ENCODE measurements at places on chromosomes 6 and 20.

- DNase-seq: no peak
These were observed 41.2 kb downstream of the PLCG1 start for GRCh38 chr20:41178495-41178894.

- no peak for DNase-seq
These were observed 174.5 kb downstream of the COL21A1 start for GRCh38 chr6:56072856-56073255.

GRCh38 chr6:88761237-88762031 is 202.0 kb downstream of the RNGTT start:
- no peak for DNase-seq

- no peak for DNase-seq
These were observed 3.1 kb downstream of the ARMC12 start for GRCh38 chr6:35739645-35740524.

DNA sequence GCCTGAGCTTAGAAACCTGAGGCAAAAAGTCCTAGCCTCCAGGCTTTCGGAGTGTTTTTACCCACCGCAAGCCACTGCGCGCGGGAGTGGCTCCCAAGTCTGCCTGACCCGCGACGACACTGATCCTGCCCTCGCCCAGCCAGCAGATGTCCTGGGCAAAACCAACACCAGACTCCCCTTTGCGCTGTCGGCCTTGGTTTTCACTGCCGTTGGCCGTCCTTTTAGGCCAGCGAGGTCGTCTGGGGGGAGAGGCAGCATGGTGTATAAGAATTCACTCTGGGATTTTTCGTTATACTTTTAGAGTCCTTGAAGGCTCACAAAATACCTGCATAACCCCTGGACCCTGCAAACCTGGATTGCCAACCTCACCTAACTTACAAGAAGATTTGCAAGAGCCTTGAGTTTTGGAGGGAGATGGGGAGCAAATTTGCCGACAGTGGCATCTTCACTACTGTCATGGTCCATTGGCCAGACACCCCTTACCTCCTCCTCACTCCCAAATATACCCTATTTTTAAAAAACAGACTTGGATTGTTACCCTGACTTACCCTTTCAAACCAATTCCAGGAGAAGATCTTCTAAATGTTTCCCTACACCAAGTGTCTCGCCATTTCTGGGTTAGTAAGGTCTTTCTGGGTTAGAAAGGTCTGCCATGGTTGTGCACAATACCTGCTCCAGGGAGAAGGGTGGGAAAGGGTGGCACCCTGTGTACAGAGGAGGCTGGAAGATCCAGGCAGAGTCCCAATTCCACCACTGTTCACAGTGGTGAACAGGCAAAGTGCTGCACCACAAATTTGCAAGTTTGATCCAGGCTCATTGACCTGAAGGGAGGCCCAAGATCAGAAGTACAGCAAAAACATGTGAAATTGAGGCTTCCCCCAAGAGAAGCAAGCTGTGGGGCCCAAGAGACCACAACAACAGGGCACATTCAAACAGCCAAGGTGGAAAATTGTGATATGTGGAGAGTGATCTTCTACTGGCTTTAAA is 4.4 kb downstream of the FOXA2 start:
- no peak for DNase-seq

- no peak for DNase-seq
These were observed 9.1 kb upstream of the TLDC2 start for GRCh38 chr20:36866681-36867495.

DNA sequence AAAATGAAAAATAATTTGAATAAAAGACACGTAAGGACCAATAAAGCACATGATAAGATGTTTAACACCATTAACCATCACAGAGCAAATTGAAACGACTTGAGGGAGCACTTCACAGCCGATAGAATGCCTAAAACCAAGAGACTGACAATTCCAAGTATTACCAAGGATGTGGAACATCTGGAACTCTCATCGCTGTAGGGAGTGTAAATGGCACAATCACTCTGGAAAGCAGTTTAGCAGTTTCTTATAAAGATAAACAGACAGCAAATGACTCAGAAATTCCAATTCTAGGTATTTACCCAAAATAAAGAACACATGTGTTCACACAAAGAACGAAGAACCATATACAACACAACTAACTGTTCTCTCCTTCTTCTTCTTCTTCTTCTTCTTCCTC is 8.5 kb upstream of the UBD start:
- DNase-seq: no peak

- no peak for DNase-seq
These were observed 138.4 kb downstream of the HTR1B start for GRCh38 chr6:77324866-77325265.

- no peak for DNase-seq
These were observed at the start of gene HFE for GRCh38 chr6:26087284-26088115. TSS of gene HFE (plus strand) at chr6:26087429. CDS start at chr6:26087441, 12 bp downstream.

DNA sequence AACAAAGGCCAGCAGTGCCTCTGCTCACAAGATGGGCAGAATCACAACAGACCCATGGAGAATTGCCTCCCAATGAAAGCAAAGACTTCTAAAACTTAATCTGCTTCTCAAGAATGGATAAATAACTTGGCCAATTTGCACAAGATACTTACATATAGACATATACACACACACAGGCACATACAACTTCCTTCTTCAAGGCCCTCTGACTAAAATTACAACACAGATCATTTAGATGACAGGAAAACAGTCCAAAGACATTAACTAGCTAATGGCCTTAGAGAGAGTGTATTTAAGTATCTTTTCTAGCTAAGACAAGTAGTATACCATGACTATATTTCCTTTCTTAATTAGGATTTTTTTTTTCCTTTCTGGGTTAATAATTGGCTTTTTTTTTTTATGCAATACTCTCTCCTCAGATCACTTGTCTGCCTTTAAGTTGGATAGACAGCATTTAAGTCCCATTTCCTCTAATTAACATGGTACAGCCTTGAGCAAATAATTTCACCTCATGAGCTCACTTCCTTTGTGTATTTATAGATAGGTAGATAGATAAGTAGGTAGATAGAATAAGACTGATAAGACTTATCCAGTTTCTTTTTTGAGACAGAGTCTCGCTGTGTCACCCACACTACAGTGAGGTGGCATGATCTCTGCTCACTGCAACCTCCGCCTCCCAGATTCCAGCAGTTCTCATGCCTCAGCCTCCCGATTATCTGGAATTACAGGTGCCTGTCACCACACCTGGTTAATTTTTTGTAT is 70.0 kb downstream of the NRSN1 start:
- DNase-seq: no peak

- no peak for DNase-seq
These were observed 16.3 kb downstream of the SAMD3 start for GRCh38 chr6:130206479-130206878.

- DNase-seq: no peak
These were observed 5.3 kb upstream of the ZNF184 start for GRCh38 chr6:27478141-27478705.

DNA sequence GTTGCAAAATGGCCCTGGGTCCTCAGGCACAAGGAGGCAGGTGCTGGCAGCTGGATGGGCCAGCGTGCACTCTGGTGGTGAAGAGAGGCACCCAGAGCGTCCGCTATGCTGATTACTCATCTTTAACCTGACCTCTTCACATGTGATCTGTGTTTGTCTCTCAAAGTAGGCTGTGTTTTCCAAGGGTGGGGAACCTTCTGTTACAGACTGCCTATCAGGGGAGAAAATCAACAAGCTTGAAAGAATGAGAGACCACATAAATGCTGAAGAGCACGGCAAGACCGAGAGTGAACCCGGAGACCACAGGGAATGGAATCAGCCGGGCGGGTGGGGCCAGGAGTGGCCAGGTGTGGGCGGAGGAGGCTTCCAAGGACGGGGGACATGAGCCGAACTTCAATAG is 16.2 kb downstream of the BNIP5 start:
- no peak for DNase-seq

- DNase-seq: no peak
These were observed 209.6 kb downstream of the ERMARD start for GRCh38 chr6:169960886-169961611.

- DNase-seq: no peak
These were observed 20.3 kb downstream of the POFUT1 start for GRCh38 chr20:32227744-32228688.

DNA sequence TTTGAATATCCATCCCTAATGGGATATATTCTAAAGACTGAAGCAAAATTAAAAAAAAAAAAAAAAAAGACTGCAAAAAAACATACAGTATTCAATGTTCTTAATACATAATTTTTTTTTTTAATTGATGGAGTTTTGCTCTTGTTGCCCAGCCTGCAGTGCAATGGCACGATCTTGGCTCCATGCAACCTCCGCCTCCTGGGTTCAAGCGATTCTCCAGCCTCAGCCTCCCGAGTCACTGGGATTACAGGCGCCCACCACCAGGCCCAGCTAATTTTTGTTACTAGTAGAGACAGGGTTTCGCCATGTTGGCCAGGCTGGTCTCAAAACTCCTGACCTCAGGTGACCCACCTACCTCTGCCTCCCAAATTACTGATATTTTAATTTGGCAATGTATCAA is 29.3 kb downstream of the RANBP9 start:
- no peak for DNase-seq

DNA sequence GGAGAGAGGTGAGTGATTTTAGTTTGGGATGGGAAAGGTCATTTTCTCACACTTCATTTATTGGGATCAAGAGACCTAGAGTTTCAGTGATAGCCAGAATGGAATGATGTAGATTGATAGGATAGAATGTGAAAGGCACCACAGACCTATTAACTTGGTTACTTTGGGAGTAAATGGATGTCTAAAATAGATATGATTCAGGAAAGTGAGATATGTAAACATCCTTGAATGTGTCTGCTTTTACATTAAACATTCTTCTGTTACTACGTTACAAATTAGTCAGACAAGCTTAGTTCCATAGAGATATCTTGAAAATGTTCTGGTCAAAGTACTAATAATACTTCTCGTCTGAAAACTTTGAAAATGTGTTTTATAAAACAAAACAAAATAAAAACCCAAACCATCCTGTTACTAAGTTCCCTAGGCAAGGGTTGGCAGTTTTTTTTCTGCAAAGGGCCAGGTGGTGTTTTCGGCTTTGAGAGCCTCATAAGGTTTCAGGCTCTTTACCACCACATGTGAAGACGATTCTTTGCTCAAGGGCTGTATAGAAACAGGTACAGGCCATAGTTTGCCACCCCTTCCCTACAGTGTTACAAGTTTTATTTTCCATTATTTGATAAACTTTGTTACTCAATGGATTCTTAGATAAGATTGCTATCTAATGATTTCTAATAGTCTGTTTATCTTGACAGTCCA is 3.4 kb downstream of the CYB5R4 start:
- DNase-seq: no peak

- no peak for DNase-seq
These were observed 24.1 kb upstream of the UNC93A start for GRCh38 chr6:167266830-167267555.

DNA sequence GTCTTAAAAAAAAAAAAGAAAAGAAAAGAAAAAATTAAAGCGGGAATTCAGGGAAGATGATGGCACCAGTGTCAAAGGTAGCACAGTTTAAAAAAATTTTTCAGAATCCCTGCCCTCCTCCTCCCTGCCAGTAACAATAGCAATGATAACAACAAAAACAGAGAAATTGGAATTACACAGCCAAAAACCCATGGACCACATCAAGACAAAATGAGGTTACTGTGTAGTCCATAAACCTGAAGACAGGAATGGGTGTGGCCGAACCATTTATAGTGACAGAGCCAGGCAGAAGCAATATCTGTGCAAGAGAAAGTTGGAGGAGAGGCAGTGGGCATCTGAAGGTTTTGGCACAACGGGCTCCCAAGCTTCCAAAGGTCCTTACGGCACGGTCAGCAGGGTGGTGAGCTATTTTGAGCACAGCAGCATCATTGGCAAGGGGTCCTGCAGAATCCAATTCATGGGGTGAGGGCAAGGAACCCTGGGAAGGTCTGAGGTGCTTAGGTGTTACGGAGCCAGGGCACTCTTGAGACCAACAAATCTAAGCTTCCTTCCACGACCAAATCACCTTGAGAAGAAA is 202.3 kb downstream of the GMPR start:
- no peak for DNase-seq

DNA sequence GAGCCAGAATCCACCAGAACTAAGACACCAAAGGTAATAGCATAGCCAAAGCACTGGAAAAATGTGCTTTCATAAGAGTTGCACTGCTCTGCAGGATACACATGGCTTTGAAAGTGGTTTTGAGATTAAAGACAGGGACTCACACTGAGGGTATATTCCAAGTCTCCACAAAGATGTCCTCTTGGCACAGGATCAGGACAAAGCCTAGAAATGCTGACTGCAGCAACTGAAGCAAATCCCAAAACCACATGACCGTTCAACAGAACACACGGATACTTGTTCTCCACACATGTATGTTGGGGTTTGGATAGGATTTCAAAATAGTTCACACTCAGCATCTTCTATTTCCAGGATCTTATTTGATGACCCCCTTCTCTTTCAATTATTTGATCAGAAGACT is 364.3 kb upstream of the HSF2 start:
- DNase-seq: no peak

DNA sequence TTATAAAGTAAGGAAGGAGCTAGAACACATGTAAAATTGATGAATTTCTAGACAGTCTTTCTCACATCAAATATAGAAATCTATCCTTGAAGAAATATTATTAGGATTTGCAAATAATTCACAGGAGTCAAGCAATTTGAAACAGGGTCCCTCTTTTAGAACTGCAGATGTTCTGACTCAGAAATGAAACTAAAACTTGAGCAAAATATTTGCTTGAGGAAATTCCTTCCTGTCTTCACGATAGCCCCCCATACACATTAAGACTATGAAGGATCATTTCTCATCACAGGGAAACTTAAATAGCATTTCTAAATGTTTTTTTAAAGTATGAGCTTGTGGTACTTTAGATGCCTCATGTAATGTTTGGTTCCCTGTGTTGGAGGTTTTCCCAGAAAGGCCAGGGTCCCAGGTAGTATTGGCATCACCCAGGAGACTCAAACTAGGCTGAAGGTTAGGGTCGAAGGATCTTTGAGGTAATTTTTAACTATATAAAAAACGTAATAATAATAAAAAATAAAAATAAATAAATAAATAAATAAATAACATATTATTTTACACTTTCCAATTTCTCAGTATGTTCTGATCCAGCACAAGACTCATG is 144.0 kb upstream of the TBX18 start:
- DNase-seq: no peak

DNA sequence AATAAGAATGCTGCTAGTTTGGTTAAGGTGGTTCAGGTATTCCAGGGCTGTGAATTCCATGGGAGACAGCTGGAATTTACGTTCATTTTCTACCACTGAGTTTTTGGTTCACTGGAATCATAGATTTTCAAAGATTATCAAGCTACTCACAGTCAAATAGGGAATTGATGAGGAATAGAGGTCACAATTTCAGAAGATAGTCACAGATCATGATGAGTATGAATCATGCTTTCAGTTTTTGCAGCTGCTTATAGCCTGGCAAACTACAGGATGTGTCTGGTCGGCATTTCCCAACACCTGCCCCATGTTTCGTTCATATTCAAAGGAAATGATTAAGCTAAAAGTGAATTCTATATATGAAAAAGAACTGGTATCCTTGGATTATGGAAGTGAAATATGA is 58.7 kb downstream of the BCKDHB start:
- no peak for DNase-seq

DNA sequence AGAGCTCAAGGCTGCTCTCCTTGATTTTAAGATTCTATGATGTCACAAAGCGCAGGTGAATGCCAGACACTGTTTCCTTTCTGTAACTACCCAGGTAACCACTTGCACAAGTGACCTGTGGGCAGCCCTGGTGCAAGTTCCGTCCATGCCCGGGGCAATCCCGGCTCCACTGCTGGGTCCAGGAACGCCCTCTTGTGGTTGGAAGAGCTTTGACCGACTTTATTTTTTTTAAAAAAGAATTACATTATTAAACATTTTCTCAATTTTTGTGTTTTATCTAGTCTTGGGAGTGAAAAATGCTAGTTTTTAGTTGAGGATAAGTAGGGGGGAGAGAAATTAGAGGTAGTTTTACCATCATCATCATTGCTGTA is 695.2 kb downstream of the QKI start:
- DNase-seq: no peak

- DNase-seq: no peak
These were observed 53.3 kb upstream of the HFE start for GRCh38 chr6:26033941-26034354.

Measured in NCI-H2081 treated with DMSO at 0.1 percent for 48 hours (cell line).